Activated CD8-positive, alpha-beta memory T cell treated with anti-CD3 and anti-CD28 coated beads, Interleukin-2, amount 50 U/mL, for 4 hours (primary cell): ENCODE measurements at places on chromosomes 12 and 14.

DNA sequence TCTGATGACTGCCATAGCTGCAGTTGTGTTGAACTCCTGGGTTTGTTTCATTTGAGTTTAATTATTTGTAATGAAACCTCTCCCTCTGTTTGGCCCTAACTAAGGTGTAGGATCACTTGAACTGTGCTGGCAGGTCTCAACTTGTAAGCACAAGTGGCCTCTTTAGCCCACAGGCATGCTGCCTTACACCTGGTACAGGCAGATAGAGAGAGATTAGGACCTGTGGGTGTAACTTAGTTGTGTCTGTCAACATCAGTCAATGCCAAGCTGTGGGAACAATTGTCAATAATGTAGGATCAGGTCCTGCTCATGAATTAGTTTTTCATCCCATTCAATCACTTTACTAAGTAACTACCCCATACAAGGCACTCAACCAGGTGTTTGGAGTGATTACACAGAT lies 263.0 kb upstream of the G2E3 start:
- DNase-seq = no peak

DNA sequence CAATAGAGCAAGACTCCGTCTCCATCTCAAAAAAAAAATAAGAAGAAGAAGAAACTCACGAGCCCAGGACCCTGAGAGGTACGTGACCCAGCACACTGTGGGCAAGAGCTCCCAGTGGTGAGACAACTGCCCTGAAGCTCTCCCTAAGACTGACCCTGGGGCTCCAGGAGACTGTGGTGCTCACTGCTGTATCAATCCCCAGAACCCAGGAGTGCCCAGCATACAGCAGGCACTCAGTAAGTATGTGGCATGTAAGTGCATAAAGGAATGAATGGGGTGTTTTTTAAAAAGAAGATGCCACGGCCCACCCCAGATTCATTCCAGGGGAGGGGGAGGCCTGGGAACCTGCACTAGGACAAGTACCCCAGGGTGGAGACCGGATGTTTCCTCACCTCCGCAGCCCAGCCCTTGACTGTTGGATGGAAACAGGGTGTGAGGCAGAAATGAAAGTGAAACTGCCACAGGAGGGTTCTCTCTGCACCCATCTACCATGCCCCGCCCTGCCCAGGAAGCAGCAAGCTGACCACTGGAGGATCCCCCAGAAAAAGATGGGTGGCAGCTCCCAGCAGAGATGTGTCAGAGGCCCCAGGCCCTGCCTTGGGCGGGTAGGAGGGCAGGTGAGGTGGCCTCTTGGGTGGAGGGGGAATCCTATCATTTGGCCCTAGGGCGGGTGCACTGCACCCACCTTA lies 12.2 kb downstream of the ITPK1 start:
- peak; percentile 60 for DNase-seq

DNA sequence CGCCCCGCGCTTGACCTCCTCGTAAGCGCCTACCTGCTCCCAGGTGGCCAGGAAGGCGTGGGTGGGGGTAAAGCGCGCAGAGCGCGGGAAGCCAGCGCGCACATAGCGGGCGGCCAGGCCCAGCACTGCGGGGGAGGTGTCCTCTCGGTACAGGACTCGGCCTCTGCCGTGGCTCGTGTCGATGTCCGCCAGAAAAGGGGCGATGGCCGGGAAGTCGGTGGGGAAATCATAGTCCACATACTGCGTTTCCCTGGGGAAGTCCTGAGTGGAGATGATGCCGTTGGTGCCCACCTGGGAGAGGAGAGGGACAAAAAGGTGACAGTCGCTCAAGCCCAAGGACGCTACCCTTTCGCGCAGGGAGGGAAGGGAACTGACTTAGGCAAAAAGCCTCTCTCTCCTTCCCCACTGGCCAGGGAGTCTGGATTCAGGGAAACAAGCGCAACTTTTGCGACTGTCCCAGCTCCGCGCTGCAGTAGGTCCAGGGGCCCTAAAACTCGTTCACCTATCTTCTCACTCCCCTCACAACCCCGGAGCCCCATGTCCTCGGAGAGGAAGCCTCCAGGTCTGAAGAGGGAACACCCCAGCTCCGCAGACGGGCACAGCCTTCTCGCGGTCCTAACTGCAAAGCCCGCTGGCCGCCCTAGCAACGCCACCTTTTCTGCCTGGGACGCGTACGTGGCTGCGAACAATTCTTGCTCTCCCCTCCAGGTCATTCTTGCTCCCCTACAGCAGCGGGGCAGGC lies 815 bp downstream of the NID2 start:
- DNase-seq = no peak

DNA sequence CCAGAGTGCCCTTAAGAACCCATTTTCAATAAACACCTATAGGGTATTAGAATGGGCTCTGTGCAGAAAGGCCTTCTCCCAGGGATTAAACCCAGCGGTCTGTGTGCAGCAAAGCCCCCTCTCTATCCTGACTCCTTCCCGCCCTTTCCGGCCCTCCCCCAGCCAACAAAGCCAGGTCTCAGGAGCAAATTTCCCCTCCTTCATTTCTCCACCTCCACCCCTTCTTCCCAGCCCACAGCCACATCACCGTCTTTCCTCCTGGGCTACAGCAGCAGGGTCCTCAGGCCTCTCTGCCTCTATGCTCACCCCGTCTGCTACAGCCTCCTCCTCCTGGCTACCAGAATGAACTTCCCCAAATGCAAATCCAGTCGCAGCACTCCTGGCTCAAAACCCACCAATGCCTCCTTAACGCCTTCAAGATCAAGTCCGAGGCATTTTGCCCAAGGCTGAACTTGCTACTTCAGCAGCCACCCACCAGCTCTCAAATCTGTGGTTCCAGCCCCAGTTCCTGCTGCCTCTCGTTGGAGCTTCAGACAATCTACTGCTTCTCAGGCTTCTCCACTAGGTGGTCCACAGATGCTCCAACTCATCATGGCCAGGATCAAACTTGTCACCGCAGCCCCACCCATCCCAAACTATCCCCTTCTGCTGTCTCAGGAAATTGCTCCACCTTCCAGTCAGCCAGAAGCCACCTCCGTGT lies 134.8 kb downstream of the BCL11B start:
- no peak for DNase-seq

DNA sequence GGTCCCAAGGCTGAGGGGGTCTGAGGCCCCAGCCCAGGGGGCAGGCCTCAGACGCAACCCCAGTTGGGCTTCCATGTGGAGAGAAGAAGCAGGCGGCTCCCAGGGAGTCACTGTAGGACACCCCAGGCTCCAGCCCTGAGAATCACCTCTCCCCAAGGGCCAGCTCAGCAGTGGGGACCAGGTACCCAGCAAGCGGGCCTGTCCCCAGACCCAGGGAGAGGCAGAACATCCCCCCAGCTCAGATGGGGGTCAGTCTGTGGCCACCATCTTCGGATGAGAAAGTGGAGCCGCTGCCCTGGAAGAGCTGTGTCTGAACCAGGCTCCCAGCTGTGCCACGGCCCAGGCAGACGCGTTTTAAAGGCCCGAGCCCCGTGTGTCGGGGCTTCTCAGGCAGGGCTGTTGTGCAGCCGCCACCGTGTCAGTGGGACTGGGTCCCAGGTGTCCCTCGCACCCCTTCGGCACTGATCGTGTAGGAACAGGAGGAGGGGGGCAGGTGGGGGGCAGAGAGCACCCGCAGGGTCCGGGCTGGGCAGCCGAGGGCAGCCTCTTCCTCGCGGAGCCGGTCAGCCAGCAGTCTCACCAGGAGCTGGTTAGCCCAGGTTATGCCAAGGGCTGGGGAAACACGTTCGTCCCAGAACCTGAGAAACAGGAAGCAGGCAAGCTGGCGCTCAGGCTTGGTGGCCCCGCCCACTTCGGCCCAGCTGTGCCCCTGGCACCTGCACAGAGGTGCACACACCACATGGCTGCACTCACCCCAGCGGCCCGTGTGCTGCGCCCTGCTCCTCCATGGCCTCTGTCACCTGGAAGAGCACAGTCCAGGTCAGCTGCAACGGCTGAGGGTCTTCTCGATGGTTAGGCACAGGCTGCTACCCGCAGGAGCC lies 16.6 kb downstream of the XRCC3 start:
- no peak for DNase-seq

- no peak for DNase-seq
These were observed 67.0 kb upstream of the TTC7B start for GRCh38 chr14:90883197-90883596.

DNA sequence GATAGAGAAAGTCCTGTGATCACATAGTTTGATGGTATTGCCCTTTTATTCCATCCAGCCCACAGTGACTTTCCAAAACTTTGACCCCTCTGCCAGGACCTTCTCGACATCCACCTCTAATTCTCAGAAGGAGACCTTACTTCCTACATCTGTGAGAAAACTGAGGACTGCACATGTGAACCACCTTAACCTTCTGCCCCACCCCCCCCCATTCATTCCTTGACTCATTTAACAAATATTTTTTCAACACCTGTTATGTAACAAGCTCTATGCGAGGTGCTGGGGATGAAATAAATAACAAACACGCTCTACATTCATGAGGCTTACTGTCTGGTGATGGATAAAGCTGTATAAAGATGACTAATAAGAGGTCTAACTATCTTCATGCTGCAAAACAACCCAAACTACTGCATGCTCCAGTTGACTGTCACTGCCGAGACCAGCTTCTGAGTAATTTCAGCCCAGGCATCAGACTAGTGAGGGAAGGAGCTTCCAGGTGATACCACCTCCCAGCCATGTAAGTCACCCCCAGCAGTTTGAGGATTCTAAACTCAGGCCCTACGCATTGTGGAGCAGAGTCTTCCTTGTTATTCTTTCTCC lies 1.9 kb upstream of the HAL start:
- DNase-seq = no peak

DNA sequence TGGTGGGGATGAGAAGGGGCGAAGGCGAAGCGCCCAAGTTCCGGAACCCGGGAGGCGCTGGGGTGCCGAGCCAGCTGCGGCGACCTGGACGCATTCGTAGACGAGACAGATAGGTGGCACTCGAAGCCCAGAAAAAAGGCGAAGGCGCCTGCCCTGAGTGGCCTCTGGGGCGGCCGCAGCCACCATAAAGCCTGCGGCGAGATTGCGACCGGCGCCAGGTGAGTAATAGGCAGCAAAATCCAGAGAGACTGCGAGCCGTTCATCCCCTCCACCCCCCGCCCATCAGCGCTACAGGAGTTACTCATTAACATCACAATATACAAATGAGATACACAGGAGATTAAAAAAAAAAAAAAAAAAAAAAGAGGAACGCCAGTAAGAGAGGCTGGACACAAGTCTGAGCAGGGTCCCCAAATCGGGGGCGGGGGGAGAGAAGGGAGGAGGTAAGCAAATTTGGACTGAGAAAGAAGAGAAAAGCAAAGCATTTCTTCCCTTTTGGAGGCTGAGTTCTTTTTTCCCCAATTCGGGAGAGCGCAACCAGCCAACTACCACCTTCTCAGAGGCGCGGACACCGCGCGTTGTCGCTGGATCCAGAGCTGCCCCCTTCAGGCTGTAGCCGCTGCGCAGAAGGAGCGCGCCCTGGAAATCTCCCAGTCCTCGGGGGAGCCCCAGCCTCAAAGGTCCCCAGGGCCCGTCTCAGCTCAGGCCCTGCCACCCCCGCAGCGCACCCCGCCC lies 15.7 kb downstream of the TBX3 start:
- no peak for DNase-seq

- no peak for DNase-seq
These were observed 27.9 kb upstream of the PSMC1 start for GRCh38 chr14:90228478-90228877.

DNA sequence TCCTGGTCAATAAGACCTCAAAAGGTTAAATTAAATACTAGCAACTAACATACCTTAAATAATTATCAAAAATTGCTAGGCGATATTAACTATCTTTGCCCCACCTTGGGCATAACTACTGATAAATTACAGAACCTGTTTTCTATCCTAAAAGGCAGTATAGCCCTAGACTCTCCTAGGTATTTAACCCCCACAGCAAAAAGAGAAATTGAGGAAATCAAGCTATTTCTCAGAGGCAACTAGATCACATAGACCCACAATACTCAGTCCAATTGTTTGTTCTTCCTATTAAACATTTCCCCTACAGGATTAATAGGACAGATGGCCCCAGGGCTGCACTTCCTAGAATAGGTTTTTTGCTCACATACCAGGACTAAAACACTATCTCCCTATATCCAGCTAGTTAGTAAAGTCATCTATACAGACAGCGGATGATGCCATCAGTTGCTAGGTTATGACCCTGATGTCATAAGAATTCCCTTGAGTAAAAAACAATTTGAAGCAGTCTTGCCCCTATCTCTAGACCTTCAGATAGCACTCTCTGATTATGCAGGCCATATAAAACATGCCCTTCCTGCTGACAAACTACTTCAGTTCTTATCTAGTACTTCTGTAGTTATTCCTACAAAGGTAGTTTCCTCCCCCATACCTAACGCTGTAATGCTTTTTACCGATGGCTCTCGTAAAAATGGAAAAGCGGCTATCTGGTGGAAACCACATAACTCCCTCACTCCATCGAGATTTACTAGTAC lies 118.4 kb downstream of the PPHLN1 start:
- no peak for DNase-seq

GRCh38 chr12:25769082-25769945 lies 189.2 kb upstream of the RASSF8 start:
- DNase-seq = no peak

- DNase-seq = no peak
These were observed 150.9 kb upstream of the PLEKHG7 start for GRCh38 chr12:92551853-92552397.

- no peak for DNase-seq
These were observed 239.3 kb downstream of the TRHDE start for GRCh38 chr12:72511498-72511897.

GRCh38 chr12:27521066-27521465 lies 2.9 kb upstream of the PPFIBP1 start:
- no peak for DNase-seq
